ENCODE measurements at places on chromosomes 5 and 9.

DNA sequence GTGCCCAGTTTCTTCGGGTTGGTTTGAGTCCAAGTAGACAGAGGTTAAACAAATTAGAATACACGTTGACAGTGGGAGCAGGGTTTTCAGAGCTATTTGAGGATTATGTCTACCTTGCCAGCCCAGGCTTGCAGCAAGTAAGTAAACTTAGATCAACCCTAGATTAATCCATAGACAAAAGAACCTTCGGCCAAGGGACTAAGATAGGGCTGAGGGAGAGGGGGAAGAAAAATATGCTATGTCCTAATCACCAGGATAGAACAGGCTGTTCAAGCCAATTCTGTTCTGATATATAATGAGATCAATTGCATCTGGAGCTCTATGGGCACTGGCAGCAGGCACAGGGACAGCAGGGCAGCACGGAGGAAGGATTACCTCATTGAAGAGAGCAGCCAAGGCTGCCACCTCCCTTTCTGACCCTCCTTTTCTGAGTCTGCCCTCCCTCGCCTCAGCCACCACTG, 377.7 kb downstream of the PIK3R1 start:
- DNase-seq, result no peak

GRCh38 chr9:37369671-37370070, 52.8 kb upstream of the GRHPR start:
- DNase-seq, result no peak

DNA sequence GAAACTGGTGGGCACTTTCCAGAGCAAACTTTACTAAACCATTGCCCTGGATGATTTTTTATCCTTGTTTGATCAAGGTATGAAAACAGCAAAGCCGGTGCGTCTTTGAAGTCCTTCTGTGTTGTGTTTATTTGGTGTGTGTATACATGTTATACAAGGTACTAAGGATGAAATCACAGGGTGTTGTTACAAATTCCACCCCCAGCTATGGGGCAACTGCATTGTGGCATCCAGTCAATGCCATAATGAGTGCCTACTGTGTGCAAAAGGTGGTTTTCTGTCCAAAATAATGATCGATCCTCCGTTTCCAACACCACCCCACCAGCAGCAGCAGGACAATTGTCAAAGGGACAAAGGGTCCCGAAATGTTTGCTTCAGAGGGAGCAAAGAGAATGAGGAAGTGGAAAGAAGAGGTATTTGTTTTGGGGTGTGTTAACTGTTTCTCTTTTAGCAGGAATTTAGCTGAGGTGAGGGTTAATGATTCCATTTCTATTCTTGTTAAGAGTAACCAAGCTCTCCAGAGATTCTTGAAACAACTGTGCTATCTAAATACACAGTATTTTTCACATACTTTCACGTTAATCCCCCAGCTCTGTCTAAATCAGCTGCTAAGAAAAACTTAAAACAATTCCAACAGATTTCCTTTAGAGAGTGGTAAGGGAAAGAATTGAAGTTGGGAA, 568.7 kb upstream of the KLF4 start:
- no peak for DNase-seq

- no peak for DNase-seq
Observed at GRCh38 chr5:54438620-54439389, 16.7 kb upstream of the HSPB3 start.

DNA sequence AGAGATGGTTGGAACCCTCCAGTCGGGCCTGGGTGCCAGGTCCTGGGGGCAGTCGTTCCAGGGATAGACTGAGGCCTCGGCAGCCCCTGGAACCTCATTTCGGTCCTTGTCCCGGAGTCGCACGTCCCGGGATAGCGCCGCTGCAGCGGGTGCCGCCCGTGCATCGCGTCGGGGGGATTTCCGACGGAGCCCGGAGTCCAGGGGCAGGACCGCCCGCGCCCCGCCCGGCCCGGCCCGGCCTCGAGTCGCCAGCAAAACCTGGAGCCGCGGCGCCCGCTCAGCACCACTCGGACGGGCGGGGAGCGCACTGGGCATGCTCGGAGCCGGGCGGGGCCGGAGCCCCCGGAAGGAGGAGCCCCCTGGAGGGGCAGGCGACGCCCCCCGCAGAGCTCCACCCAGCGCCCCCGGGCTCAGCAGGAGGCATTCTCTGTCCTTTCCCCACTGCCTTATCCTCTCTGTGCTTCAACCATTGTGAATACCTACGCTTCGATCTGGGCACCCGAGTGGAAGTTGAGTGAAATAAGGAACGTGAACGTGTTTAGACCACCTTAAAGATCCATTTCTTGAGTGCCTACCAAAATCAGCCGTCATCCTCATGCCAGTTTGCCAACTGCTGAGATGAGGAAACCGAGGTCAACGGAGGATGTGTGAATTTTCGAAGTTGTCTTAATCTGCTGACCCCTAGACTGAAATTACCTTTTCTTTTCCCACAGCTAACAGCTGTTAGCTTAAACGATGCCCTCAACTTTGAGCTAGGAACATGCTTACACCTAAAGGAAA, 1.7 kb upstream of the PTPN3 start:
- DNase-seq, result peak; percentile 40

DNA sequence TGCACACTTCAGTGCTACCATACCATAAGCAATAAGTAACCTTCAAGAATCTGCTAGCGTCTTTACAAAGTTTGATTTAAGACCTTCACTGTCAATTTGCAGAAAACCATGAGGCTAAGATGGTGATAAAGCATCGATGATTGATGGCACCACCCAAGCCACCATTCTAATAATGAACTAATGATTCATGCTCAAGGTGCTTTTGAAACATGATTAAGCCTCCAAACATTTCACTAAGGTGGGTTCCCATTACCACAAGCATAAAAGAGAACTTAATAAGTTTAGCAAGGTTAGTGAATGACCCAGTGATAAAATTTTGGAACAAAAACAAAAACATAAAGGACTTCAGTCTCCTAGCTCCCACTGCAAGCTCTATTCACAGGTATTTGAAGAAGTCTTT, 214.7 kb downstream of the FBXL17 start:
- no peak for DNase-seq

- no peak for DNase-seq
Observed at GRCh38 chr9:78618735-78619134, 321.8 kb downstream of the PSAT1 start.

DNA sequence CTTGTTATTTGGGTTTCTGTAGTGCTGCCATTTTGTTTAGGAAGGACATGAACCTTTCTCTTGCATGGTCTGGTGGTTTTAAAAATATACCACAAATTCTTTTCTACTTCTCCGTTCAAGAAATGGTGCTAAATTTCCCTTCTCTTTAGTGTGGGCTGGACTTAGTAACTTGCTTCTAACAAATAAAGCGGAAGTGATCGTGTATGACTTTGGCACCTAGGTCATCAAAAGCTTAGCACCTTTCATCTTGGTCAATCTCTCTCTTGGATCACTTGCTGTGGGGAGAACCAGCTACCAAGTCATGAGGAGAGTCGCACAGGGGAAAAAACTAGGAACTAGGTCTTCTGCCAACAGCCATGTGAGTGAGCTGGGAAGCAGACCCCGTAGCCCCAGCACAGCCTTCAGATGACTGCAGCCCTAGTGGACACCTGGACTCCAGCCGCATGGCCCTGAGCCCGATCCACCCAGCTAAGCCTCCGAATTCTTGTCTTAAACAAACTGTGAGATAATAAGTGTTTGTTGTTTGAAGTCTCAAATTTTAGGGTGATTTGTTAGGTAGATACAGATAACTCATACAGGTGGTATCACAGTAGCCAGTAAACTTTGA, 87.7 kb upstream of the CKMT2 start:
- DNase-seq, result no peak

DNA sequence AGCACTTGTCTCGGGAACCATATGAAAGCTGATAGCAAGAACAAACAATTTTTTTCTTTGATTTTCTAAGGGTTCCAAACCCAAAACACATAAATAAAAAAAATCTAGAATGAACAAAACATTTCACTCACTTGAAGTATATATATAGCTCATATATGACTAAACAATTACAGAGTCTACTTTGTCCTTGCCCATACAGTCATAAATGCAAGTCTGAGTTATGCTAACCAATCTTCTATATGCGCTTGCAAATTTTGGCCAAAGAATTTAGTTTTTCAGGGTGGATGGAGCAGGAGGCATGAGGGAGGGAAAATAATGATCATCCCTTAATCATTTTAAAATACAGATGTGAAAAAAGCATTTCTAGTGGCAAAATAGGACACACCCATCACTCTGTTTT, 370.1 kb downstream of the BNC2 start:
- no peak for DNase-seq

DNA sequence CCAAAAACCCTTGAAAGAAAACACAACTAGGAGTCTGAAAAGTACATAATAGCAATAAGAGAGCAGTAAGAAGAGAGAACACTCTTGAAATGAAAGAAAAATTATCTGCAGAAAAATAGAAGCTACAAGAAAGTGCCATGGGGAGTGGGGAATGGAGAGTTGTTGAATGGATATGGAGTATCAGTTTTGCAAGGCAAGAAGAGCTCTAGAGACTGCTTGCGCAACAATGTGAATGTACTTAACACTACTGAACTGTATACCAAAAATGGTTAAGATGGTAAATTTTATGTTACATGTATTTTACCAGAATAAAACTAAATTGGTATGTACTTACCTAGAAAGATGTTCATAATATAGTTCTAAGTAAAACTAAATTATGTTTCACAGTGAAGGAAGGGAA, 54.8 kb upstream of the RASGRF2 start:
- no peak for DNase-seq

DNA sequence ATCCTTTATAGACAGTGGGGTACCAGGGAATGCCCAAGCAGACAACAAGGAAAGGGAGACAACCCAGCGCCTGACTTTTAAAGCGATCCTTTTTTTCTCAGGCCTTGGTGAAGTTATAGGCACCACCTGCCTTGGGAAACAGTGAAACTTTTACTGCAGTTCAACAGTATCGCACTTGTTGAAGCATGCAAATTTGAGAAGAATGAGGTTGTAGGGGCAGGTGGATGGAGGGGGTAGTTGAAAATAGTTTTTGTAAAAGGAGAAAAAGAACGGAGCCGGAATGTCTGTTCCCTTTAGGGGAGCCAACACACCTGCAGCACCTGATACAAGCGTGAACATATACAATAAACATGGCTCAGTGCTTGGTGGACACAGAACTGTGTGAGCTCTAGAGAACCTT, 190.2 kb upstream of the NR3C1 start:
- no peak for DNase-seq

GRCh38 chr5:169416583-169417196, 115.8 kb upstream of the SLIT3 start:
- peak; percentile 19 for DNase-seq

- no peak for DNase-seq
Observed at GRCh38 chr5:115932991-115933390, 29.3 kb upstream of the LVRN start.

DNA sequence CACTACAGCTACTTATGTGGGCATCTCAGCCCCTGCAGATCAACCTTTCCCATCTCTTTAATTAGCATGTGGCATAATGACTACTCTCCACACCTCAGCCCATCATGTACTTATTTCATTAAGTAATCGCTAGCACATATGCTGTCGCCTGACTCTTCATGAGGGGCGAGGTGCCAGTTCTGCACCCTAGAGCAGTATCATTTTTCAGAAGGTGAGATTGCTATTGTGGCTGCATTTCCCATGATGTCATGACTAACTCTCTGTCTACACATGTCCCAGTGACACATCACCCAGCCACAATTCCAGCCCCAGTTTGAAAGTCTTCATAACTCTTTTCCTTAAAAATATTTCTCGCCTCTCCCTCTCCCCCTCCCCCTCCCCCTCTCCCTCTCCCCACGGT, 7.6 kb upstream of the F2RL1 start:
- DNase-seq, result no peak

- DNase-seq, result peak; percentile 66
Observed at GRCh38 chr9:113650207-113651131, 186.9 kb downstream of the RGS3 start.

- DNase-seq, result no peak
Observed at GRCh38 chr5:81212211-81212751, 20.8 kb upstream of the CKMT2 start.

- no peak for DNase-seq
Observed at GRCh38 chr9:95014917-95015316, 288.4 kb downstream of the AOPEP start.

GRCh38 chr5:81425569-81425968, 31.6 kb upstream of the ACOT12 start:
- peak; percentile 17 for DNase-seq

GRCh38 chr9:76681556-76681955, 82.7 kb upstream of the PCA3 start:
- no peak for DNase-seq

GRCh38 chr9:75960551-75960950, 70.1 kb downstream of the PCSK5 start:
- DNase-seq, result no peak

GRCh38 chr5:111075520-111075919, 4.0 kb downstream of the TSLP start:
- DNase-seq, result peak; percentile 41

DNA sequence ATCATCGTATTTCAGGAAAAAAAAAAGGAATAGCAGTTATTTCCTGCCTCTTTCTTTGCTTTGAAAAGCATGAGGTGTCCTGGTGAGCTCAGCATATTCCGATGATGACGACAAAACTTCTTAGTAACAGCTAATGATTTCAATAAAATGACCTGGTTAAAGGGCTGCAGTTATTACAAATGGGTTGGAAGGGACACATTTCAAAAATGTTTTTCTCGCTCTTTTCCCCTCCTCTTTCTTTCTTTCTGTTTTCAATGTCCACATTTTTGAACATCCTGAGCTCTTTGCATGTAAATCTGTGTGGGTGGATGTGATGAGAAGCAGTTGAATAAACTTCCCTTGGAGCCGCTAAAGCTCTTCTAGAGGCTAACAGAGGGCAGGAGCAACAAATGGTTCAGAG, 186.8 kb upstream of the SLC27A6 start:
- no peak for DNase-seq

- DNase-seq, result no peak
Observed at GRCh38 chr9:115999498-115999897, 154.1 kb upstream of the PAPPA start.

DNA sequence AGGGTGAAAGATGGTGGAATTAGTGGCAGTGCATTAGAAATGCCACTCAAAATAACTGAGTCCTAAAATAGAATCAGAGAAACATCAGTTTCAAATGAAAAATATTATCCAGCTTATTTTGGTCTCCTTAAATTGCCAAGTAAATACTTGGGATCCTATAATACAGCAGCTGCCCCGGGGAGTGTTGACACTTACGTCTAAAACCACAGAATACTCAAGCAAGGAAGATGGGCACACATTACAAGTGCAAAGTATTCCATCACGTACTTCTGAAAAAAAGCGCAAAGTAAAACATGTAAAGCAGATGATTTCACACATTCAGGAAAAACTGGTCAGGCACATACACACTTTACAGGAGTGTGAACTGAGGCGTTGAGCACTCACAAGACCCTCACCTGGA, 2.4 kb upstream of the ARHGEF37 start:
- DNase-seq, result no peak

GRCh38 chr9:28688172-28688571, 1114.9 kb upstream of the C9orf72 start:
- no peak for DNase-seq

- DNase-seq, result no peak
Observed at GRCh38 chr5:146032911-146033310, 72.5 kb downstream of the PLAC8L1 start.

GRCh38 chr9:135105938-135106491, 18.5 kb downstream of the OLFM1 start:
- DNase-seq, result no peak

Measured in hepatic stellate cell (primary cell).